ENCODE measurements at places on chromosomes 11 and 22.

GRCh38 chr11:88179141-88179540, 3.9 kb upstream of the RAB38 start:
- no peak for DNase-seq

GRCh38 chr11:117366875-117367274, 39.2 kb downstream of the CEP164 start:
- no peak for DNase-seq

- no peak for DNase-seq
Measured at GRCh38 chr11:64136765-64137441, 29.0 kb downstream of the MACROD1 start.

- no peak for DNase-seq
Measured at GRCh38 chr11:68037411-68038225, 1.2 kb upstream of the TCIRG1 start.

GRCh38 chr11:89327885-89328284, 150.2 kb downstream of the TYR start:
- DNase-seq = no peak

- DNase-seq = peak; percentile 28
Measured at GRCh38 chr22:45235851-45236342, 4.8 kb downstream of the KIAA0930 start.

DNA sequence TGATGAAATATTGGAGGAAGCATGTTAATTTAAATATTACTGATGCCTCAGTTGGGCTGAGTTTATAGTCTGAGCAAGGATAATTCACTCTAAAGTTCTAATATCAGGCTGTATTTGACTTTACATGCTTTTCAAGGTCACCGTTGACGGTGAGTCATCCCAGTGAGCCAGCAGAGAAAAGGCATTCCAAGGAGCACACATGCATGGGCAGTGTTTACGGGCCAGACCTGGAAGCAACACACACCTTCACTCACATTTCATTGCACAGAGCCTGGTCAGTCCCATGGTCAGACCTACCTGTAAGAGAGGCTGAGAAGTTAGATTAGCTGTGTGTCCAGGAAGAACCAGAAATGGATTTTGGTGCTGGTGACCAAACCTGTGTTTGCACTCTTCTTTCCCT, 53.5 kb downstream of the COMMD9 start:
- no peak for DNase-seq

GRCh38 chr22:38153821-38154562, 27.6 kb downstream of the PLA2G6 start:
- no peak for DNase-seq

- no peak for DNase-seq
Measured at GRCh38 chr11:84905411-84905810, 721.7 kb downstream of the DLG2 start.

DNA sequence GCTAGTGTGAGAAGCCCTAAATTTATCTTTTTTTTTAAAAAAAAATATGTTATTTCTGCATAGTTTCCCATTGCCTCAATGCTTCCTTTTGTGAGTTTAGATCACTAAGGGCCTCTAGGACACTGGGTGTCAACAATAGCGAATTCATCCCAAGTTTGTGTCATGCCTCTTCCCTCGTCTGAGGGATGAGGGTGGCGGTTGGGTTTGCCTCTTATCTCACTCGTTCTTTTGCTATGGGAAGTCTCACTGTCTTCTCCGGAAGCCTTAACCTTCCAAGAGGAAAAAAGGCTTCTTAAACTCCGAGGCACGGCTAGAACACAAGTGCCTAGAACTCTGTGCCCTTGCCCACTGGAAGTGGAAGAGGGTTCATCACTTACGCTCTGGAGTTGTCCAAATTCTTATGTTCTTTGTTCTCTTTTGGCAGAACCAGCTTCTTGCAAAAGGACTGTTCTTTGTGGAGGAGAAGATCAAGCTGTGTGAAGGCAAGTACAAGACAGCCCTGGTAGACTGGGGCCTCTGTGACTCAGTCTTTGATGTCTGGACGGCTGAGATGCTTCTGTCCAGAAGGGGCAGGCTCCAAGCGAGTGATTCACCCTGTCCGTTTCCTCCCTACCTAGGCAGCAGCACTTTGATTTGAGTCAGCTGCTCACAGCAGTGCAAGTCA, 78.5 kb downstream of the TRAF6 start:
- DNase-seq = no peak
